ENCODE measurements at places on chromosomes 7 and 10. TPM values are rescaled to one million over a fixed set of nuclear protein-coding genes. Genes with fewer than 3 reads are reported as not detected.

KCNH2 gene
- 4.3 TPM for polyA plus RNA-seq

PNLIP gene
- not detected for polyA plus RNA-seq

TMEM184A gene
- polyA plus RNA-seq: 2.4 TPM

GPAM gene
- 16.9 TPM for polyA plus RNA-seq

TCAF2 gene
- 6.9 TPM for polyA plus RNA-seq

RARRES2 gene
- 153 TPM for polyA plus RNA-seq

HUS1 gene
- 30.2 TPM for polyA plus RNA-seq

FAM24A gene
- polyA plus RNA-seq: not detected

RSPH10B gene
- polyA plus RNA-seq: 1.3 TPM

BICC1 gene
- 41.2 TPM for polyA plus RNA-seq

FAM3C gene
- 78.4 TPM for polyA plus RNA-seq

ITGB8 gene
- polyA plus RNA-seq: 5.7 TPM

ASAH2B gene
- 10.4 TPM for polyA plus RNA-seq

TSPAN12 gene
- polyA plus RNA-seq: 36.9 TPM

OPTN gene
- 37.4 TPM for polyA plus RNA-seq

PPP1R17 gene
- polyA plus RNA-seq: not detected

GPR85 gene
- polyA plus RNA-seq: 1.2 TPM

ZNF467 gene
- polyA plus RNA-seq: 23.9 TPM

PRPS1L1 gene
- polyA plus RNA-seq: not detected

H2BK1 gene
- not detected for polyA plus RNA-seq

ZNF727 gene
- polyA plus RNA-seq: not detected

FAM53B gene
- polyA plus RNA-seq: 26.1 TPM

HOXA4 gene
- polyA plus RNA-seq: 35.3 TPM

ADRA2A gene
- polyA plus RNA-seq: 0.39 TPM

PRKG1 gene
- 18.1 TPM for polyA plus RNA-seq

DIP2C gene
- 19.7 TPM for polyA plus RNA-seq

CYP3A5 gene
- polyA plus RNA-seq: 28.7 TPM

ECHDC3 gene
- polyA plus RNA-seq: 13.7 TPM

OR2A42 gene
- polyA plus RNA-seq: 3.2 TPM

STEAP1B gene
- polyA plus RNA-seq: 3.1 TPM

NAT16 gene
- 0.16 TPM for polyA plus RNA-seq

ANTXRL gene
- not detected for polyA plus RNA-seq

PLEKHS1 gene
- polyA plus RNA-seq: 0.13 TPM

TSC22D4 gene
- polyA plus RNA-seq: 56.6 TPM

IDI2 gene
- polyA plus RNA-seq: 0.17 TPM

CUEDC2 gene
- polyA plus RNA-seq: 72.3 TPM

NODAL gene
- polyA plus RNA-seq: 0.92 TPM

CHAT gene
- not detected for polyA plus RNA-seq

SPDYE1 gene
- polyA plus RNA-seq: 2.5 TPM

WAPL gene
- 42.9 TPM for polyA plus RNA-seq

MET gene
- 28.1 TPM for polyA plus RNA-seq

IFT22 gene
- polyA plus RNA-seq: 47.7 TPM

LHFPL3 gene
- polyA plus RNA-seq: 2.4 TPM

AQP1 gene
- 153 TPM for polyA plus RNA-seq

COL17A1 gene
- polyA plus RNA-seq: 0.62 TPM

ADAP1 gene
- polyA plus RNA-seq: 5.1 TPM

FEZF1 gene
- polyA plus RNA-seq: not detected

HYAL4 gene
- 0.44 TPM for polyA plus RNA-seq

CNPY1 gene
- not detected for polyA plus RNA-seq

TEX47 gene
- polyA plus RNA-seq: not detected

R3HCC1L gene
- 24.1 TPM for polyA plus RNA-seq

HOXA1 gene
- 3.1 TPM for polyA plus RNA-seq

ATAD1 gene
- 47.6 TPM for polyA plus RNA-seq

NUTM2E gene
- polyA plus RNA-seq: 0.25 TPM

OPALIN gene
- not detected for polyA plus RNA-seq

INA gene
- 0.31 TPM for polyA plus RNA-seq

EBF3 gene
- 2.0 TPM for polyA plus RNA-seq
